NCI-H1105 (cell line): ENCODE measurements at places on chromosomes 12 and 14.

- no peak for DNase-seq
Measured at GRCh38 chr14:106826833-106827369, 1300.5 kb downstream of the TMEM121 start.

DNA sequence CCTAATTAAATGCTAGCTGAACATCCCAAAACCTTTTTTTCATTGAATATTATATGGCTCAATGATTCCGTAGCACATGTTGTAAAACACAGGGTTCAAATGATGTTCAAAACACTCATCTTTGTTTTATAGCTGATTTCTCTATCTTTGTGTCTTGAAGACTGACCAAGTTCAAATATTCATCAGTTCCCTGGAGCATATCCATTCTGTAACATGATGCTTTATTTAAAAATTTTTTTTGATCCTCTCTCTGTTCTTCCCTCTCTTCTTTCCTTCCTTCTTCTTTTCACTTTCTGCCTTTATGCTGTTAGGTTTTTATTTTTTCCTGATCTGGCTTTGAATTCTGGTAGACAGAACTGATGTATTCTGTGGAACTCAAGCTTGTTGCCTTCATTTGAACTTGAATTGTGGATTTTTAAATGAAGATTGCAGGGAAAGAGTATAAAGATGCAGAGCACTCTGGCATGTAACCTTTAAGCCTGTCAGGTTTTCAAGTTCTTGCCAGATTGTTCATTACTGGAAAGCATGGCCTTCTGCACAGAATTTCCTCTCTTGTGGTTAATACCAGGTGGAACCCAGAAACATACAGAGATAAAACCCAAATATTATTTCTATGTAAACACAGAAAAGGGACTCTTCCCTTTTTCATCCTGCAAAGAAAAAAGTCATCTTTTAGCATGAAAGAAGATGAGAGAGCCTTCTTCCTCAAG is 39.5 kb downstream of the PROX2 start:
- no peak for DNase-seq

DNA sequence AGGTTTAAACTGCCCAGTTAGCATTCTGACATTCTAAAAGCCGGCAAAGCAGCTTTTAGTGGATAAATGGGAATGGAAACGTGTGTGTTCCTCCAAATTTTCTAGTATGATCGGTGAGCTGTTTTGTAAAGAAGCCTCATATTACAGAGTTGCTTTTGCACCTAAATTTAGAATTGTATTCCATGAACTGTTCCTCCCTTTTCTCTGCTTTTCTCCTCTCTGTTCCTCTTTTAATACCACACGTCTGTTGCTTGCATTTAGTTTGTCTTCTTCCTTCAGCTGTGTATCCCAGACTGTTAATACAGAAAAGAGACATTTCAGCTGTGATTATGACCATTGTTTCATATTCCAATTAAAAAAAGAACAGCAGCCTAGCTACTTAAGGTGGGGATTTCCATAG is 10.7 kb downstream of the DYRK2 start:
- DNase-seq = no peak

DNA sequence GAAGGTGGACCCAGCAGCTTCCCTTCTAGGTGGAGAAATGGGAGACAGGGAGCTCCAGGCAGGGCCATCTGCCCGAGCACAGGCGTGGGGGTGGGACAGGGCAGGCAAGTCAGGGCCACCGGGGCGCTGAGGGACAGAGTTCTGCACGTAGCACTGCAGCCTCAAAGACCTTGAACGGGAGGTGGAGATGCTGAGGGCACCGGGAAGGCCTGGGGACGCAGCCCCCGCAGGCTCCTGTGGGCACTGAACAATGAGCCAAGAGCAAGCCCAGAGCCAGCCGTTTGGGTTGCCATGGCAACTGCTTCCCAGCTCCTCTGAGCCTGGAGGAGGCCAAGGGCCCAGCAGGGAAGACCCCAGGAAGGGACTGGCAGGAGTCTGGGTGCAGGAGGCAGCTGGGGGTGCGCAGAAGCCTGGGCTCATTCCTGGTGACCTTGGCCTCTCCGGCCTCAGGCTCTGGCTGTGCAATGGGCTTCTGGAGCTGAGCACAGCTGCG is 3.4 kb downstream of the LBHD2 start:
- no peak for DNase-seq

DNA sequence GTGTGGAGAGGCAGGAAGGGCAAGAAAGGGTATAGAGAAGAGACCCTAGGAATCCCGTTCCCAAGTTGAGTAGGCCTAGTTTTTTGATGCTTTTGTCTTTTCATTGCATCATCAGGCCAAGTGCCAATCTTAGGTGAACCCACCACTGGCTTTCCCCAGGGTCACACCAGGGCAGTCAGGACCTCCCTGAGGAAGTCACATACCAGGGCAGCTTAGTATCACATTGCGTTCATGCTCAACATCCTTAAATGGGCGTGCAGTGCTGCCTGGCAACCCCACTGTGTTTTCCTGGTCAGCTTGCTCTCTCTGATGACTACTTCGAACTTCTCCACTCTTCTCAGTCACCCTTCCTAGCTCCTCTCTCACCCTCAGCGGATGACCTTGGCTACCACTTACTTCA is 9.0 kb downstream of the ASIC1 start:
- DNase-seq = no peak

DNA sequence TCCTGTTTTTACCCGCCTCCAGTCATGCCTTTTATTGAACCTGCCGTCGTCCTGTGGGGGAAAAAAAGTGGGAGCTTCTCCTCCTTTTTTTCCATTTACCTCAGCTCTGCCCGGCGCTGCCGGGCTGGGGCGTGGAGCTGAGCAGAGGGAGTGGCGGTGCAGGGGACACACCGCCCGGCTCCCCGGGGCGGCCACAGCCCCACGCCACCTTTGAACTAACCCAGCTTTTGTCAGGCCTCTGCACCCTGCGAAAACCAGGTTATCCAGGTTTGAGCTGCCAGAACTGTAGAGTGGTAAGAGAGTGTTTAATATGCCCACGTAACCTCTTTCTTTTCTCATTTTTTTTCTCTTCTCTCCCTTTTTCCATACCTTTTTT is 161.0 kb upstream of the FKBP4 start:
- no peak for DNase-seq

DNA sequence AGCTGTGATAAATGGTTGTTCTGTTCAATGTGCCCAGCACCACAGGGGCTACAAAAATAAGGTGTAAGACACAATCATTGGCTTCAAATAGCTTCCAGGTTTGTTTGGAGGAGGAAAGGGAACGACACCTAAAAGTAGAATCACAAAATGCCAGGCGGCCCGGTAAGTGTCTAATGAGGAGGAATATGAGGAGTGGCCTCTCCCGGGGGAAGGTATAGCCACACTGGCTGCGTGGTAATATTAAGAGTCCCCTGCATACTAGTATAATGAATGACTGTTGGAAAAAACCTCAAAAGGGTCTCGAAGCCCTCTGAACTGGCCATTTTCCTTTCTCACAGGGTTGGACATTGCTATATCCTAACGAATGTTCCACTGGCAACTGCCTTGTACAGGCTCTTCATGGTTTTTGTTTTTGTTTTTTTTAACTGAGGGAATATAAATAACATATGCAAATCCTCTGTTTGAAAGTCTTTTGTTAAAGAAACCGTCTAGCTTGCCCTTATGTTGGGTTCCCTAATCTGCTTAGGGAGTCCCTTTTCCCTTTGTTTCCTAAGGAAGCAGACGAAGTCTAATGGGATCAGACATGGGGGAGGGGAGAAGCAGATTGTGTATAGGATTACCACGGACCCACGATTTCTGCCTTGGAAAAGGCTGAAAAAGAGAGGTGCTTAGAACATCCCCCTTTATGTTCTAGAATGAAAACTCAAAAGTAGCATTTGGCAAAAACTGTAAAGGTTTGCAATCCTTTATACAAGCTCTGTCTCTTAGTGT is 4.2 kb downstream of the CCDC60 start:
- no peak for DNase-seq

DNA sequence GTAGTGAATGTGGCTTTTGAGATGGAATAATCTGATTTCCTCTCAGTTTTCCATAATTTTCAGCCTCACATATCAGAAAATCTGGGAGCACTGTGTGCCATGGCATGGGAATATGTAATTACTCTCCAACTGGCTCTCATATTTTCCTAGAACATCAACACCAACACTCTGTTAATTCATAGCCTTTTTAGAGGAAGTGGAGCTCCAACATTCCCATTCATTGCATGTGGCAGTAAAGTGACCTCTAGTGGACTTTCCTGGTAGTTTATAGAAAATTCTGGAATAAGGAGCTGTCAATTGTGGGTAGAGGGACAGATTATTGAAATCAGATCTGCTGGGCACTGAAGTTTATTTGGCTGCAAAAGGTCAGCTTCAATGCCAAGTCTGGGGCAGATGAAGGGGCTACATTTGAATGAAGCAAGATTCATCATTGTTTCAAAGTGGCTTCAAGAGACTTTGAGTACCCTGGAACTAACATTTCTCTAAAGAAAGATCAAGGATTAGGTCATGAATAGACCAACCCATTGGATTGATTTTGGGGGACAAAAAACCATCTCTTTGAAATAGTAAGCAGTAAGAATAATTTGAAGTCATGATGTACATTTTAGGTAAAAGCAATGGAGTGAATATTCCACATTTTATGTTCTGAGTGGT is 23.6 kb upstream of the USP44 start:
- DNase-seq = peak; percentile 9

DNA sequence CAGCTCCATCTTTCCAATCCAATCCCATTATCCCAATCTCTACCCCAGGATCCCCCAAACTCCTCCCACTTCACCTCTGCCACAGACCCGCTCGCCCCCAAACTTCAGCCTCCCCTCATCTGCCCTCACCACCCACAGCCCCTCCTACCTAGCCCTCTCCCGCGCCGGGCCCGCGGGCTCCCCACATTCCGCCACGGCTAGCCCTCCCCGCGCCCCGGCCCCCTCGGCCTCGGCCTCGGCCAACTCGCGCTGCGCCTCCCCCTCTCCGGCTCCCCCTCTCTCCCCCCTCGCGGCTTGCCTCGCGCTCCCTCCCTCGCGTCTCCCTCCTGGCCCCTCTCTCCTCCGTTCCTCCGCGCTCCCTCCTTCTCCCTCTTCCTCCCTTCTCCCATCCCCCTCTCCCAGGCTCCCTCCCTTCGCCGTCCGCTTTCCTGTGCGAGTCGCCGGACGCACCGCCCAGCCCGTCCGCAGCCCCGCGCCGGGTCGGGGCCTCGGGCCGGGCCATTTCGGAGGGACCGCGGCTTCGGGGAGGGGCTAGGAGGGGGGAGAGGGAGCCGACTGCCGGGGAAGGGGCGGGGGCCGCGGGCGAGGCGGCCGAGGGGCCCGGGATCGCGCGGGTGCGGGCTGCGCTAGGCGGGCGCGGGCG is at the start of gene ATN1:
ATN1 (plus strand) TSS at position 581 of the 643 bp plus-strand sequence. CDS start 6,043 bp downstream, outside the sequence.
- peak; percentile 60 for DNase-seq

DNA sequence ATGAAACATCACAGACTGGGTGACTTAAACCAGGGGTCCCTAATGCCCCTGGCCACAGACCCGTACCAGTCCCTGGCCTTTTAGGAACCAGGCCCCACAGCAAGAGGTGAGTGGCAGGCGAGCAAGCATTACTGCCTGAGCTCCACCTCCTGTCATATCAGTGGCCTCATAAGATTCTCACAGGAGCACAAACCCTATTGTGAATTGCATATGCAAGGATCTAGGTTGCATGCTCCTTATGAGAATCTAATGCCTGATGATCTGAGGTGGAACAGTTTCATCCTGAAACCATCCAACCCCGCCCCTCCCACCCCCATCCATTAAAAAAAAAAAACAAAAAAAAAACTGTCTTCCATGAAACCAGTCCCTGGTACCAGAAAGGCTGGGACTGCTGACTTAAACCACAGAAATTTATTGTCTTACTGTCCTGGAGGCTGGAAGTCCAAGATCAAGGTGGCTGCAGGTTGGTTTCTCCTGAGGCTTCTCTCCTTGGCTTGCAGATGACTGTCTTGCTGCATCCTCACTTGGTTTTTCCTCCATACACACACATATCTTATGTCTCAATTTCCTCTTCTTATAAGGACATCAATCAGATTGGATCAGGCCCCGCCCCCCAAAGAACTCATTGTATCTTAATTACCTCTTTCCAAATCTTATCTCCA is 235.9 kb downstream of the CHST11 start:
- no peak for DNase-seq

- DNase-seq = no peak
Measured at GRCh38 chr14:20001863-20002262, at the start of gene OR4Q2. TSS of gene OR4Q2 (plus strand) at chr14:20002163.

DNA sequence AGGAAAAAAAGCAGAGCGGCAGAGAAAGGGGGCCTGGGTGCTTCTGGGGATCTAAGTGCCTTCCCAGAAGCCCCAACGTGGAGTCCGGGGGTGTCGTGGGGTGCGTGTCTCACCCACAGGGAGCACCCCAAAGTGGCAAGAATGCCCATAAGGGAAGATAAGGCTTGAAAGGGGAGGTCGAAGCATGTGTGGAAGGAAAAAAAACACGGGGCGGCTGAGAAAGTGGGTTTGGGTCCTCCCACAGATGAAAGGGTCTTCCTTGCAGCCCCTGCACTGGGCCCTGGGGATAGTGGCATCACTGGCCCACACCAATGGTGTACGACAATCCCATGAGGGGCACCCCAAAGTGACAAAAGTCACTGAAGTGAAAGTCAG is 275.5 kb downstream of the ALG10 start:
- no peak for DNase-seq

DNA sequence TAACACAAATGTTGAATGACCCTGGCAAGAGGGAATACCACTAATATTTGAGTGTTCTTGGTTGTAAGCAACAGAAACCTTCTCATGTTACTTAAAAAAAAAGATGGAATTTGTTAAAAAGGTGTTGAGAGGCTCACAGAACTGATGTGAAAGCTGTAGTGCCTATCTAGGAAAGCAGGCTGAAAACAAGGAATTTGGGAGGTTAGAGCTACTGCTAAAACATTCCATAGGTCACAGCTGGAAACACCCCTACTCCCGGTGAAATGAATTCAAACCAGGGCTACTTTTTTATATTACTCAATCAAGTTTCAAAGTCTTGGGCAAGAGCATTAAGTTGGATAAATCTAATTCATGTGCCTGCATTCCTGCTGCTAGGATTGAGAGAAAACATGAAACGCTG is 104.1 kb downstream of the SLC35F4 start:
- no peak for DNase-seq

DNA sequence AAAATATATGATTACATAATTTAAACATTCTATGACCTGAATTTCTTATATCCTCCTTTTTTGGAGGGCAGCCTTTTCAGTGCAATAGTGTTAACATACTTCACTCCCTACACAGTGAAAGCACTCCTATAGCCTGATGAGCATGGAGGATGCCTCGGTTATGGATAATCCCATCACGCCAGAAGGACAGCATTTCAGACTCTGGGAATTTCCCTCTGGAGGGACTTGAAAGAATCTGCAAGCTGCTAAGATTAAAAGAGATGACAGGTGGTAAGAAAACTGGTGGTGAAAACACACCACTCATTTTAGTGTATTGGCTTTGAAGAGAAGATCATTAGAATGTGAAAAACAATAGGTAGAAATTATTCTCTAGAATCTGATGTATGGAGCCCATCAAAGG is 99.3 kb upstream of the LMNTD1 start:
- no peak for DNase-seq

DNA sequence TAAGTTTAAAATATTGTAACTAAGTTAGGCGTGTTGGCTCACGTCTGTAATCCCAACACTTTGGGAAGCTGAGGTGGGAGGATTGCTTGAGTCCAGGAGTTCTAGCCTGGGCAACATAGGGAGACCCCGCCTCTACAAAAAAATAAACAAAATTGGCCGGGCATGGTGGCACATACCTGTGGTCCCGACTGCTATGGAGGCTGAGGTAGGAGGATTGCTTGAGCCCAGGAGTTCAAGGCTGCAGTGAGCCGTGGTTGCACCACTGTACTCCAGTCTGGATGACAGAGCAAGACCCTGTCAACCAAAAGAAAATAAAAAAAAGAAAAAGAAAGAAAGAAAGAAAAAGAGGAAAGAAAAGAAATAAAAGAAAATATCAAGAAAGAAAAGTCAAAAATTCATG is 72.5 kb downstream of the TSPAN11 start:
- DNase-seq = no peak
